ACHN (cell line): ENCODE measurements at places on chromosomes 3 and 15.

DNA sequence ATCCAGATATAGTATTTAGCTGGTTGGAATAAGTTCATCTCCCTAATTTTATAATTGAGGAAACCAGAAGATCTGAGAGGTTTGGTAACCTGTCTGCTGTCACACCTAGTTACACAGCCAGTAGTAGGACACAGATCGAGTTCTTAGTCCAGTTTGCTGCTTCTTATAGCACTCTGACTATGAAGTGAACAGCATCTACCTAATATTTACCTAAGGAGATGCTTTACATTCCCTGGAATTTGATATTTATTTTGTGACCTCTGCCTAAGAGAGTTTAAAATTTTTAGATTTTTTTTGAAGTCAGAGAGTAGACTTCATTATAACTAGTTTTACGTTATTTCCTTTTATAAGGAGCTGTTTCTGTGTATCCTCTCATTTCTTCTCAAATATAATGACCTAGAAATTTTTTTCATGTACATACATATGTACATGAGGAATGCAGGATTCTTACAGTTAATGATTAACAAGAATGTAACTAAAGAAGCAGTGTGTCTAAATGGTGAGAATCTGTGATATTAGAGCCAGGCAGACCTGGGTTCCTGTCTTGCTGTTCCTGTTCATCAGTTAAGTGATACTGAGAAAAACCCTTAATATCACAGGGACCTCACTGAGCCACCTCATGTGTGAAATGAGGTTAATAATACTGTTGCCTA, 4.3 kb downstream of the ARHGEF26 start:
- no peak for DNase-seq

DNA sequence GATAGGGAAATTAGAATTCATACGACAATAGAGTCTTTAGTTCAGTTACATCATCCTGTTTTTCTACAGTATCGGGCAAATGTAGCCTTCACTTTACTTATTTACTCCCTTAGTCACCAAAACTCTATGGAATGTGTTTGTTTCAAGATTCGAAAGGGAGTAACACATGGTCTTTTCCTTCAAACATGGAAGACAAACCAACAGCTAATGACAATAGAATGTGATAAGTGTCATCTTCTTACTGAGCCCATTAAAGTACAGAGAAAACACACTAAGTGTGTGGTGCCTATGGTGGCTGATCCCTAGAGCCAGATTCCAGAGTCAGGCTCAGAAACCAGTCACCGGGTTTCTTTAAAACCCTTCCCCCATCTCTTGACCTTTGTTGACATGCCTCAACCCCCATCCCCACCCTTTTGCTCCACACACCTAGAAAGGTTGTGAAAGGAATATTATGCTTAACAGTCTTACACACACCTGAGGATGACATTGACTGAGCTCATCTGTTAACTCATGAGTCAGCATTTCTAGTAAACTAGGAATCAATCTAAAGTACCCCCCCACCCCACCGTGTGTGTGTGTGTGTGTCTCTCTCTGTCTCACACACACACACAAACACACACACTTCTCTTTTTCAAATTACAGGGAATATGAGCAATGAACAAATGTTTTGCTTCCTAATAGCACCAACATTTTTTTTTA, 549.6 kb upstream of the CCDC54 start:
- DNase-seq: no peak

DNA sequence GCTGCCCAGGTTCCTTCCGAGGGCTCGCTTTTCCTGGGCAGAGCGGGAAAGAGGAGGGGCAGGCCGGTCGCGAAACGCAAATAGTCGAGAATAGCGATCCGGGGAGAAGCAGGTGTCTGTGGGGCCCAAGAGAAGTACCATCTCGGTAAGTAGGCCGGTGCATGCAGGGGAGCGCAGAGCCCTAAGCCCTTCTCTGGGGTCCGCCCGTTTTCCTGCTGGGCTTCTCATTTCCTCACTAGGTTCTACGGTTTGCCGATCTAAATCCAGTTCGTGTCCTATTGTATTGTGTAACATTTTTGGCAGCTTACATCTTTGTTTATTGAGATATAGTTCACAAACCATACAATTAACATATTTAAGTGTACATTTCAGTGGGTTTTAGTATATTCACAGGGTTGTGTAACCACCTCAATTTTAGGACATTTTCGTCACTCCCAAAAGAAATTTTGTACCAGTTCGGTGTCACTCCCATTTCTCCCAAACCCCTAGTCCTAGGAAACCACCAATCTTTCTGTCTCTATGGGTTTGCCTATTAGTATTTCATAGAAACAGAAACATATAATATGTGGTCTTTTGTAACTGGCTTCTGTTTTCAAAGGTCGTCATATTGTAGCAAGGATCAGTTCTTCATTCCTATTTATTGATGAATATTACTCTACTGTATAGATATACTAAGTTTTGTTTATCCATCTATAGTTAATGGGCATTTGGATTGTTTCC, 6.8 kb upstream of the TRIM69 start:
- DNase-seq: no peak

DNA sequence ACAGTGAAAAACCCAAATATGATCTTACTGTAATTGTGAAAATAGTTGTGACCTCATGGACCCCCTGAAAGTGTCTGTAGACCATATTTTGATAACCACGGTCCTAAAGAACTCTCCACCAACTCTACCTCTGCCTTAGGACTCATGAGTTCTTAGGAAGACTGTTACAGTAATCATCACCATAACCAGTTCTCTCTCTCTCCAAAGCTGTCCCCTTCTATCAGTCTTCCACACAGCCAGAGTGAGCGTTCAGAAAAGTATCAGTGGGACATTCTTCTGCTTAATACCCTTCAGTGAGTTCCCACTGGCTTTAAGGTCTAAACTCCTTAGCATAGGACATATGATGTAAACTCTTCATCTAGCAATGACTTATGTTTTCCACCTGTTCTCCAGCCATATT, 27.6 kb upstream of the ST6GAL1 start:
- DNase-seq: no peak

GRCh38 chr3:154307363-154307762, 16.9 kb downstream of the DHX36 start:
- no peak for DNase-seq

GRCh38 chr15:75533945-75534344, 45.2 kb downstream of the PTPN9 start:
- no peak for DNase-seq

DNA sequence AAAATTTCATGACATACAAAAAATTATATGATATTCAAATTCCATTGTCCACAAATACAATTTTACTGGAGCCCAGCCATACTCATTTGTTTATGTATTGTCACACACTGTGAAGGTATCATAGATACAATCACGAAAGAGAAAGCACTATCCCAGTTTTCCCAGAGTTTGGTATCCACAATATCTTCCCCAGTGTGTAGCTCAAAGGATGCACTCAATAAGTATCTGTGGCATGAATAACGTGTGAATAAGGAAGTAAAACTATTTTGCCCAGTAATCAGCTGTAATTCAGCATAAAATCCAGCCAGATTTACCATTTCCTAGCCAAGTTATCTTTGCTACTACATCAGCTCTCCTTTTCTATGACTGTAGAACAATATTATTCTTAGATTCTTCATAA, 131.3 kb upstream of the KCNMB2 start:
- DNase-seq: no peak

GRCh38 chr3:93962798-93963197, 10.9 kb downstream of the PROS1 start:
- DNase-seq: no peak

DNA sequence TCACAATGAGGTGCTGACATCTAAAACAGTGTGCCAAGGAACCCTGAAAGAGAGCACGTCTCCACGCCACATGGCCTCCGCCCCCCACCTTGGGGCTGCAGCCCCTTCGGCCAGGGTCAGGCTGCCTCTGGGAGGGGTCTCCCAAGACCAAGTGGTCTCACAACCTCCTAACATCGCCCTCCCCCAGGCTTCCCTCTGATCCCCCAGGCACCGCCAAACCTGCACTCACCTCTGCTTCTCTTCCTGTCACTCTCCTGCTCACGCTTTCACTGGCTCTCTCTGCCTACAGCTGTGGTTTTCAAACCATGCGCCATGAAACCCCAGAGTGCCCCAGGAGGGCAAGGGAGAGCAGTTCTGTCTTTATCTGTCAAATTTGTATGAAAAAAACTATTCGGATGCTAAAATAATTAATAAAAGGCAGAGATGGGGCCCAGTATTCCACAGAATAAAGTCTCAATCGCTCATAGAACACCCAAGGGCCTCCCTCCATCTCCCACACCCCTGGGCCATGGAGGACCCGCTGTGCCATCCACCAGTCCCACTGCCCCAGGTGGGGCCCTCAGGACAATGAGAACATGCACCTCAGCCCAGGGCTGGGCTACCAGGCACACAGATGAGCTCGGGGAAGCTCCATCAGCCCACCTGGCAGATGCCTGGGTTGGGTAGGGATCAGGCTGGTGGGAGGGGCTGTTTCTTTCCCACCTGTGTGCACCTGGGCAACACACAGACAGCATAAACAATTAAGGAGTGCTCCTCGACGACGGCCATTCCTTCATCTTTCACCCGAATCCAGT, 21.5 kb downstream of the CYFIP1 start:
- DNase-seq: no peak

- DNase-seq: no peak
Observed at GRCh38 chr15:76204109-76204845, 107.0 kb downstream of the ETFA start.

- no peak for DNase-seq
Observed at GRCh38 chr15:37981201-37981600, 46.8 kb downstream of the TMCO5A start.

DNA sequence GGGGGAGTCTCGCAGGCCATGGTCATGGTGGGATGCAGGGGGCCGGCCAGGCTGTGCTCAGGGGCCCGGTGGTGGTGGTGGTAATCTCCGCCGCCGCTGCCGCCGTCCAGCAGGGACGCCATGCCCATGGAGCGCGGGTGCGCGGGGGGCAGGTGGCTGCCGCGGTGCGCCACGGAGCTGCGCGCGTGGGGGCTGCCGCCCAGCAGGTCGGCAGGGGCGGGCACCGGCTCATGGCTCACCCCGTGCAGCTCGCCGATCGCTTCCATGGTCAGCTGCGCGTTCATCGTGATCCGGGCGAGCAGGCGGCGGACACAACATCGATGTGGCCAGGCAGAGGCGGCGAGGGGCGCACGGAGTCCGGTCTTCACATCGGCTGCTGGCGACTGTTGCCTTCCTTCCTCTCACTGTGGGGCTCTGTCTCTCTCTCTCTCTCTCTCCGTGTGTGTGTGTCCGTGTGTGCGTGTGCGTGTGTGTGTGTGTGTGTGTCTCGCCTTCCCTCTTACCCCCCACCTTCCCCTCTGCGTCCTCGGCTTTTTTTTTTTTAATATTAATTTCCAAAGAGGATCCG, 451 bp downstream of the ONECUT1 start:
- peak; percentile 12 for DNase-seq

DNA sequence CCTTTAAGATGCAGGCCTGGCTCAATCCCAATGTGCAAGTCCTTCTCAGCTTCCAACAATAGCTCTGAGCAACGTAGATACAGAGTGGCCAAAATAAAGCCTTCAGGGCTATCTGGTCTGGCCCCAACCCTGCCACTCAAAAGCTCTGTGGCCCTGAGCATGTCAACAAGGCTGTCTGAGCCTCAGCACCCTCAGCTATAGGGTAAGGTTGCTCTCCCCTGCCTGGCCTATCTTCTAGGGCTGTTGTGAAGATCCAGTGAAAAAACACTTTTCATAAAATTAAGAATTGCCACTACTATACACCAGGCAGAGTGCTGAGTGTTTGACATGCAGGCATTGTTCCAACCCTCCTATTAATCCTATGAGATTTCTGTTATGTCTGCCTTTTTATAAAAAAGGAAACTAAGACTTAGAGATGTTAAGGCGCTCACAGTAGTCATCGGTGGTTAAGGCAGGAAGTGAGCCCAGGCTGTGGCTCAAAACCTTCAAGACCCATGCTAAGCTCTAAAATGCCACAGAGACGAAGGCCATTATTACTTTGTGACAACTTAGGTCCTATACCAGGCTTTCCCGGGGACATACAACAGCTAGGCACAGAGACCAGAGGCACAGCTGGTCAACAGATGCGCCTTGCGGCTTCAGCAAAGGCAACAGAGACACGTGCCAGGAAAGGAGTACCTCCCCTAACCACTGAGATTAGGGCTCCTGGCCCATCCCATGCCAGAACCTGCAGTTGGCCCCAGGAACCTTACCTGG, 5.1 kb downstream of the POLG start:
- DNase-seq: no peak

DNA sequence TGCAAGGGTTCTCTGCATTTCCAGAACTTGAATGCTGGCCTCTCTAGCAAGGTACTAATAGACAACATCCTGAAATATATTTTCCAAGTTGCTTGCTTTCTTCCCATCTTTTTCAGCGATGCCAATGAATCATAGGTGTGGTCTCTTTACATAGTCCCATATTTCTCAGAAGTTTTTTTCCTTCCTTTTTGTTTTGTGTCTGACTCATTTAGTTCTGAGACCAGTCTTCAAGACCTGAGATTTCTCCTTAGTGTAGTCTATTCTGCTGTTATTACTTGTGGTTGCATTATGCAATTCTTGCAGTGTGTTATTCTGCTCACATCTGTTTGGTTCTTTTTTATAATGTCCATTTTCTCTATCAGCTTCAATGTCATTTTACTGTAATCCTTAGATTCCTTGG, 1265.0 kb upstream of the ALCAM start:
- DNase-seq: no peak

DNA sequence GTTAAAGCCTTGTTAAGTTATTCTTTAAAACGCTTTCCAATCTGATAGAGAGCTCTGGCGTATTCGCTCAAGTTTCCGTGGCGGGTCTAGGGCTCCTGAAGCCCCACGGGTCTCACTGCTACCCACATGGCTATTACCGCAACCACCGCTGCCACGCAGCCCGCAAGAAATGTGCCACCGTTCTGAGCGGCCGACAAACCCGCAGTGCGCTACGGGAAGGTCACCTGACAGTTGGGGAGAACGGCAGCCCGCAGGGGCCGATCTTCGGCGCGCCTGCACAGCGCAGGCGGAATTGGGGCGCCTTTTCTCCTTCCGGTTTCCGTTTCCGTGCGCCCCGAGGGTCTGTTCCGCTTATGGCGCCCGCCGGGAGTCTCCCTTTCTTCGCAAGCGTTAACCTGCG, 76.6 kb upstream of the SNRPN start:
- DNase-seq: no peak

GRCh38 chr3:134002306-134002705, 27.4 kb downstream of the SLCO2A1 start:
- DNase-seq: peak; percentile 88

DNA sequence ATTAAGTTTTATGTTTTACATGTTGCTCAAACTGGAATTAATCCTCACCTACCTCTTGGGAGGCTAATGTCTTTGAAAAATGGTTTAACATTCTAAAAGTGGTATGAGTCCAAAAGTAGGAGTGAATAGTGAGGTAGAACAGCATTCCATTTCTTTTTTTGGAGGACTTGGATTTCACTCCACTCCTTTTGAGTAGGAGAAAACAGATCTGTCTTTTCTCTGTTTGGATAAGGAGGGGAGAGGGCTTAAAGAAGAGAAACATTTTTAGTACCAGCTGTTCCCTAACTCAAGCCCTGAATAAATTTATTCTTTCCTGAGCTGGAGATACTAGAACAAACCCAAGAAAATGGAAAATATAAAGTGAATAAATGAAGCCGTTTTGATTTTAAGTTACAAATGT, 687.9 kb downstream of the MECOM start:
- no peak for DNase-seq
